ENCODE measurements at places on chromosomes 13 and 19.

GRCh38 chr19:38850976-38851621 lies 1.3 kb upstream of the HNRNPL start:
- peak; percentile 44 for DNase-seq

DNA sequence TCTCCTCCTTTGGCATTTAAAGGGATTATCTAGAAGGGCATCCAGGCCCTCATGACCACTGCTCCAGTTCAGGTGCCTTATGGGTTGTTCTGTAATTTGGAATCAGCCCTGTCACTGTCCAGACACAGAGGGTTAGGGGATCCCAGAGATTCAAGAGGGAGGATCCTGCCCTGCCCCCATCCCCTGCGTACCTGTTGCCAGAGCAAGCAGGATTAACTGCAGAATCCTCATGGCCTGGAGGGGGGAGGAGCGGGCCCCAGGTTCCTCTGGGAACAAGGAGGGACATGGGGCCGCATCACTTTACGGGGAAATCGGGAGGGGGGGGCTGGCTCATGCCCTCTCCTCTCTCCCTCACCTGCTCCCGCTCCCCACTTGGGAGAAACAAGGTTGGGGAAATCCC lies 1.0 kb downstream of the KLK11 start:
- DNase-seq: no peak

GRCh38 chr13:73325723-73326558 lies 267.1 kb downstream of the KLF5 start:
- no peak for DNase-seq

DNA sequence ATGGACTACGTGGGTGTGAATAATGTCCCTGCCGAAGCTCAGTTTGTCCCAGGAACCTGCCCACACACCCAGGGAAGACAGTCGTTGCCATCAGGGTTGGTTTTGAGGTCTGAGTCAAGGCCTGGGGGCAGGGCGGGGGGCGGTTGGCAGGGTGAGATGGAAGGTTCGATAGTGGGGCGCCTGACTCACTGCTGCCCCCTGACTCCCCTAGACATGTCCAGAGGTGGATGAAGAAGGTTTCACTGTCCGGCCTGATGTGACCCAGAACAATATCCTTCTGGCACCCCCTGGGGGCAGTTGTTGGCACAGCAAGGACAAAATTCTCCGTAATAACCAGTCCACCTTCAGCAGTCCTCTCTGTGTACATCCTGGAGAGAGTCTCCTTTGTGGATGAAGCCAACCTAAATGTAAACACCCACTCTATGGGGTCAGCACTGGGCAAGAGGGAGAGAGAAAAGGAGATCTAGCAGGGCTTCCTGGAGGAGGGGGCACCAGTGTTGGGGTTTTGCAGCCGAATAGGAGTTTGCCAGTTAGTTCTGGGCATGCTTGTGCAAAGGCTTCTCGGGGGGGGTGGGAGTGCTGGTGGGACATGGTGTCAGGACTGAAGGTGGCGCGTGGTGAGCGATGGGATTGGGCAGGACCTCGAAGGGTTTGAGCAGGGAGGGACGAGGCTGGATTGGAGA lies 19.6 kb upstream of the B3GNT3 start:
- peak; percentile 33 for DNase-seq

- peak; percentile 73 for DNase-seq
Measured at GRCh38 chr19:4870025-4870700, 2.7 kb upstream of the PLIN3 start.

DNA sequence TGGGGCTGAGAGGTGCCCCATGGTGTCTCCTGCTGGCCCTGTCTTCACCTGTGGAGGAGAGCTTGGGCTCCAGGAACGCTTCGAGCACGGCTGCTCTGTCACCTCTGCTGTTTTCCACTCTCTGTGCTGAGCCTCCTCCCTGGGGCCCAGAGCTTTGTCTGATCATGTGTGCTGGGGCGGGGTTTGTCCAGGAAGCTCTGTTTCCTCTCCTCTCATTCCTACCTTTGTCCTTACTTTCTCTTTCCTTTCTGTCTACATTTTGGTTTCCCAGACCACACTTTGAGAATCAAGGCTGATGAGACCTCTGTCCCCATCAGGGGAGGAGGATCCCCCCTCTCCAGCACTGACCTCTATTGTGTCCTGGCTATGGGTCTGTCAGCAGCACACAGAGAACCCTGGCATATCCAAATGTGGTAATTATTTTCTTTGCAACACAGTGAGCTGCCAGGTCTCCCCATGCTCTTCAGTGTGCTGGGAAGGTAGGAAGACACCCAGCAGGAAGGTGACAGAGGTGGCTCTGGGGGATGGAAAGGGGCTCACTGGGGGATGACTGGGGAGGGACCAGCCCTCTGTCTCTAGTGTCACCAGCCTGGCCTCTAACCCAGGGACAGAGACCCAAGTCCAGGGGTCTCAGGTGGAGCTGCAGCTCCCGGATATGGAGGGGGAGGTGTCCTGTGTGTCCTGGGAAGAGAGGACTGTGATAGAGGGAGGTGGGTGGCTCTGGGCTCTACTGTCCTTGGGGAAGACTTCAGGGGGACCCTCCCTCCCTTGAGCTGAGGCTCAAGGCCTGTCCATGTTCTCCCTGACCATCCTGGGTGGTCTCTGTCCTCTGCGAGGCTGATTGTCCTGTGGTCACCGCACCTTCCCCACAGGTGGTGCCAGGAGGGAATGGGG lies at the start of gene CEACAM1:
TSS of gene CEACAM1 (minus strand) at position 128 of the 894 bp plus-strand sequence. CDS start at position 21, 107 bp downstream.
- peak; percentile 39 for DNase-seq

GRCh38 chr19:56144376-56144775 lies 3.3 kb downstream of the ZNF444 start:
- no peak for DNase-seq

DNA sequence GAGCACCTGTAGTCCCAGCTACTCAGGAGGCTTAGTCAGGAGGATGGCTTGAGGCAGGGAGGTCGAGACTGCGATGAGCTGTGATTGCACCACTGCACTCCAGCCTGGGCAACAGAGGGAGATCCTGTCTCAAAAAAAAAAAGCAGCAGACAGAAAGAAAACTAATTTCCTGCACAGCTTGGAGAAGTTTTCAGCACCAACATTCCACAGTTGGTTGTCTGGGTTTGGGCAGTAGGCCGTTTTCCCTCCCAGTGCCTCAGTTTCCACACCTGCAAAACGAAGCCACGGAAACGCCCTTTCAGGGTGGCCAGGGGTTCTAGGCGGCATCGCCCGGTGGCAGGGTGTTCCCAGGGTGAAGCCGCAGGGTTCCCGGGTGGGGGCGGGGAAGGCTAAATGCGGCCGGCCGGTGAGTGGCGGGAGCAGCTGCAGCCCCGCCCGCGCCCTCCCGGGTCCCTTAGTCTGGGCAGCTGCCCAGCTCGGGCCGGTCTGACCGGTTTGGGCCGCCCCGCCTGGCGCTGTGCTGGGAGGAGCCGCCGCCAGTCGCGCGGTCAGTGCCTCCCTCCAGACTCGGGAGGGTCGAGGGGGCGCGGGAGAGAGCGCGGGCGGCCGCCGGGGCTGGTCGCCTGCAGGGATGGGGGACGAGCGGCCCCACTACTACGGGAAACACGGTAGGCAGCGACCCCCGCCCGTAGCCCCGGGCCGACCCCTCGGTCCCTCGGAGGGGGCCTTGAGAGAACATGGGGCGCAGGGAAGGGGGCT lies at the start of gene SLC44A2:
TSS of gene SLC44A2 (plus strand) at position 551 of the 759 bp plus-strand sequence. CDS start at position 632, 81 bp downstream.
- DNase-seq: no peak

DNA sequence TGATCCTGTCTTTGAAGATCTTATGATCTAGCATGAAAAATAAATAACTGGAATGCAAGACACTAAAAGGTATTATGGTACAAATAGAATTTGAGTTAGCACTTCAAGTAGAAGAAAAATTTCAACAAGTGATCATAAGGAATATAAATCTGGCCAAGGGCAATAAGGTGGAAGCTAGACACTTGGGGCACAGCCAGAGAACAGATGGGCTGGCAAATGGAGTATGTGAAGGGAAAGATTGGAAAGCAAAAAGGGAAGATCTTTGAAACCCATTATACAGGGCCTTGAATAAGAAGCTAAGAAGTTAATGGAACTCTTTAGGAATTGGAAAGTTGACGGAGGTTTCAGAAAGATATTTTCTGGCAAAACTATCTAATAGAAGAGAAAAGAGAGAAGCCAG lies 61.0 kb downstream of the MZT1 start:
- DNase-seq: no peak

DNA sequence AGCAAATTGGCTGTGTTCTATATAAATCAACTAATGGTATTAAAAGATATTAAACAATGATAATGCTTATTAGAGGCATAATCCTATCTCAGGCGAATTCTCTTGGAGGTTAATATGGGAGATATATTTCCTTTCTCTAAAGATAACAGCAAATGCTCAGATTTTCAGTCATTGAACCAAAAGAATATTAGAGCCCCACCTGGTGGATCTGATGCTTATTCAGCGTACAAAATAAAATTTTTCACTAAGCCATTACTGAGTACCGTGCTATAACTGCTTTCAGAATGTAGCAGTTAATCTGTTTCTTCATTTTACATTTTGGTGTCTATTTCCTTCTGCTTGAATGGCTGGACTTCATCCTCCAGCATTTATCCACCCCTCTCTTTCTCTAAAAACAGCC lies 143.3 kb upstream of the IPO5 start:
- no peak for DNase-seq

DNA sequence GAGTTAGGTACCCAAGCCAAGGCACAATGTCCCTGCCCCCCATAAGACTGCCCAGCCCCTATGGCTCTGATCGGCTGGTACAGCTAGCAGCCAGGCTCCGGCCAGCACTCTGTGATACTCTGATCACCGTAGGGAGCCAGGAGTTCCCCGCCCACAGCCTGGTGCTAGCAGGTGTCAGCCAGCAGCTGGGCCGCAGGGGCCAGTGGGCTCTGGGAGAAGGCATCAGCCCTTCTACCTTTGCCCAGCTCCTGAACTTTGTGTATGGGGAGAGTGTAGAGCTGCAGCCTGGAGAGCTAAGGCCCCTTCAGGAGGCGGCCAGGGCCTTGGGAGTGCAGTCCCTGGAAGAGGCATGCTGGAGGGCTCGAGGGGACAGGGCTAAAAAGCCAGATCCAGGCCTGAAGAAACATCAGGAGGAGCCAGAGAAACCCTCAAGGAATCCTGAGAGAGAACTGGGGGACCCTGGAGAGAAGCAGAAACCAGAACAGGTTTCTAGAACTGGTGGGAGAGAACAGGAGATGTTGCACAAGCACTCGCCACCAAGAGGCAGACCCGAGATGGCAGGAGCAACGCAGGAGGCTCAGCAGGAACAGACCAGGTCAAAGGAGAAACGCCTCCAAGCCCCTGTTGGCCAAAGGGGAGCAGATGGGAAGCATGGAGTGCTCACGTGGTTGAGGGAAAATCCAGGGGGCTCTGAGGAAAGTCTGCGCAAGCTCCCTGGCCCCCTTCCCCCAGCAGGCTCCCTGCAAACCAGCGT lies 3.0 kb upstream of the KMT2B start:
- no peak for DNase-seq

GRCh38 chr19:58401840-58402421 lies 6.5 kb downstream of the RNF225 start:
- DNase-seq: no peak

DNA sequence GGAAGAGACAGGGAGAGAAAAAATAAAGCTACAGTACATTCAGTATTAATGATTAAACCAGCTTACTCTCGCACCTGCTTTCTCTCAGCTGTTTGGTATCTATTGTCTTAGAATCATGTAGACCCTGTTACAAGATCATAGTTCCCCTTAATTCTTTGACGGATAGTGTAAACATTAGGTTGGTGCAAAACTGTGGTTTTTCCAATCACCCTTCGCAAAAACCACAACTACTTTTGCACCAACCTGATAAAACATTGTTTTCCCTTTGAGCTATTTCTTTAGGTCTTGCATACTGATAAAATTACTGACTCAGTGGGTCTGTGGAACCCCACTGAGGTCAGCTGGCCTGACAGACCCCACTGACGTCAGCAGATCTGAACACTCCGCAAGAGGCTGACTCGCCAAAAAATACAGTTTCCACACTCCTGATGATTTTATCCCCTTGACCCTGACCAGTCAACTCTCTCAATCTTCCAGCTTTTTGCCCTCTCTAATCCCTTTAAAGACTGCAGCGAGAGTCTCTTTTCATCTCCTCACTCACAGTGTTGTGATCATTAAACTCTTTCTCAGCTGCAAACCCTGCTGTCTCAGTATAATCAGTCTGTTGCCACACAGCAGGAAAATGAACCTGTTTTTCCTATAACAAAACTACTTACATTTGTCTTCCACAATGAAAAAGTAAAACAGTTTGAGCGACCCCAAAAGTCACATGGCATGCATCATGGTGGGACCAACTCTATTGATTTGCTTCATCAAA lies 123.9 kb downstream of the SLITRK6 start:
- no peak for DNase-seq

- DNase-seq: no peak
Measured at GRCh38 chr19:17871878-17872250, at the start of gene SLC5A5. Gene SLC5A5, plus strand, starts transcription at chr19:17871945. Its CDS starts 375 bp downstream, at chr19:17872320.

DNA sequence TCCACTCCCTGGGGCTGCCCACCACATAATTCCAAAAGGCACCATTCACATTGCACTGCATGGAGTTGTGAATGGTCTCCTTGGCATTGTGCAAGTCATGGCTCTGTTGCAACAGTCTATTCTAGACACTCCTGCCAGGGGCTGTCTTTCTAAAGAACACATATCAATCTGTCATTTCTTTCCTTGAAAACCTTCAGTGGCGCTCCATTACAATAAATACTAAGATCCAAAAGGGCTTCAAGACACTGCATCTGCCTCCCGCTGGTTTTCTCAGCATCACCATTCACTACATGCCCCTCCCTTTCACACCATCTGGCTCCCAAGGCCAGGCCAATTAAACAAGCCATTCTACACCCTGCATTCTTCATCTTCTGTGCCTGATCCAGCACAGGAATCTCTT lies 32.2 kb upstream of the TM9SF2 start:
- DNase-seq: no peak

DNA sequence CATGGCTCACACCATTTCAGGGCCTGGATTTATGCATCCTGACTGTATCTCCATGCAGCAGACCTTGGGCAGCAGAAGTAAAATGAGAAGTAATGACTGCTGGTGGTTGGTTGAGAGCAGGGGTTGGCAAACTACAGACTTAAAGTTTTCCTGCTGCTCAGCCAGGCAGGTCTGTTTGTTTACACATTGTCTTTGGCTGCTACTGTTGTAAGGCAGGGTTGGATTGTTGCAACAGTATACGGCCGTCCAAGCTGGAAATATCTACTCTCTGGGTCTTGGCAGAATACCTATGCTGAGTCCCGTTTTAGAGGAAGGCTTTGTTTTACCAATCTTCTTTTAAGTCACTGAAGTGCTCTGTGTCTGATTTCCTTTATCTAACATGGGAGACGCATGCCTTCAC lies 13.5 kb downstream of the SNRNP70 start:
- no peak for DNase-seq

- no peak for DNase-seq
Measured at GRCh38 chr13:46834657-46835056, 37.7 kb upstream of the ESD start.

DNA sequence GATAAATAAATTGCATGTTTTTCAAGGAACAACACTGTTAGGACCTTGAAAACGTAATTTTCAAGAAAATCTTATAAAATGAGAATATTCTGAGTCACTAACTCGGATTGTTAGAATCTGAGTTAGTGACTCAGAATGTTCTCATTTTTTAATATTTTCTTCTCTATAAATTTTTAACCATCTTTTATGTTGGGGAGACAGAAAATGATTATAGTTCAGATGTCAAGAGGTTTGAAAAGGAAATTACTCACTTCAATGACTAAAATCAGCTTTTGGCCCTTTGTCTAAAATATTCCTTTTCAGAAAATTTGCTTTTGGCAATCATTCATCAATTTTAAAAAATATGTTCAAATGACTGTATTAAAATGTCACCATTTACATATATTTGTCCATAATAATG lies 264.2 kb upstream of the EDNRB start:
- no peak for DNase-seq
